ENCODE measurements at places on chromosomes 6 and 20. TPM values are rescaled to one million over a fixed set of nuclear protein-coding genes. Genes with fewer than 3 reads are reported as not detected.

Gene SALL4
- total RNA-seq, result not detected

Gene ECT2L
- not detected for total RNA-seq

Gene CAP2
- not detected for total RNA-seq

Gene CUL7
- total RNA-seq, result 18.6 TPM

- DNase-seq, result no peak
Measured at GRCh38 chr6:34731393-34732060, 25.8 kb upstream of the SNRPC start.

GRCh38 chr6:111846492-111847409, 26.5 kb downstream of the FYN start:
- DNase-seq, result no peak

DNA sequence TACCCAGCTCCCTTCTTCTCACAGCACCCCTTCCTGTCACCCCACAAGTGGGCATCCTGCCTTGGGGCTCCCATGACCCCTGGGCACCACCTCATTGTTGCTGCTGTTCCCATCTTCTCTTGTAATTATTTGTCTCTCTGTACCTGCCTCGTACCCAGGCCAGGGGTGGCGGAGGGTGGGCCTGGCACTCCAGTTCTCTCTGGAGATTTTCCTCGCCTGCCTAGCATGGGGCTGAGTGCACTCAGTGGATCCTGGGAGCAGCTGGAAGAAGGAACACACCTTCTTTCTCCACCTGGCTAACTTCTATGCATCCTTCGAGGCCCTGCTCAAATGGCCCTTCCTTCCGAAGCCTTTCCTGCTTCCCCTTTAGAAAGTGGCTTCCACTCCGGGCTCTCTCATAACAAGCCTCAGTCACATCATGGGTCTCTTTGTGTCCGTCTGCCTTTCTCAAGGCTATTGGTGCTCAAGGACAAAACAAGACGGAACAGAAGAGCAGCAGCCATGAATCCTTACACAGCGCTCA, 79.2 kb downstream of the SRC start:
- no peak for DNase-seq

GRCh38 chr6:115817161-115817560, 243.5 kb downstream of the FRK start:
- DNase-seq, result no peak

DNA sequence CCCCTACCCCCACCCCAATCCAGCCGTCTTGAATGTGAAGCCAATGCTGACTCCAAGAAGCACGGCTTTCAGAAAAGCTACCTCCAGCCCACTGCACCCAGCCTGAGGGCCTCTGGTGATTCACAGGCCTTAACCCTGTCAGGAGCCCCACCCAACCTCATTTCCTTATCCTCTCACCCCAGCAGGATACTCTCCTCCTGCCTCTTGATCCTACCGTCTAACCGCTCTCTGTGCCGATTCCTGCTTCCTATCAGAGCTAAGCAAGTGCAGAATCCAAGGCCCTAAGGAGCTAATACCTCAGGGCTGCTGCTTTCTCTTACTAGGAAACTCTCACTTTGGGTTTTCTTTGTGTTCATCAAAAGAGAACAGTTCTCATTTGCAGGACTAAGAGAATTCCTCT, 47.2 kb downstream of the TRERF1 start:
- DNase-seq, result no peak

GRCh38 chr6:78868116-78868515, 765 bp downstream of the IRAK1BP1 start:
- DNase-seq, result peak; percentile 38

DNA sequence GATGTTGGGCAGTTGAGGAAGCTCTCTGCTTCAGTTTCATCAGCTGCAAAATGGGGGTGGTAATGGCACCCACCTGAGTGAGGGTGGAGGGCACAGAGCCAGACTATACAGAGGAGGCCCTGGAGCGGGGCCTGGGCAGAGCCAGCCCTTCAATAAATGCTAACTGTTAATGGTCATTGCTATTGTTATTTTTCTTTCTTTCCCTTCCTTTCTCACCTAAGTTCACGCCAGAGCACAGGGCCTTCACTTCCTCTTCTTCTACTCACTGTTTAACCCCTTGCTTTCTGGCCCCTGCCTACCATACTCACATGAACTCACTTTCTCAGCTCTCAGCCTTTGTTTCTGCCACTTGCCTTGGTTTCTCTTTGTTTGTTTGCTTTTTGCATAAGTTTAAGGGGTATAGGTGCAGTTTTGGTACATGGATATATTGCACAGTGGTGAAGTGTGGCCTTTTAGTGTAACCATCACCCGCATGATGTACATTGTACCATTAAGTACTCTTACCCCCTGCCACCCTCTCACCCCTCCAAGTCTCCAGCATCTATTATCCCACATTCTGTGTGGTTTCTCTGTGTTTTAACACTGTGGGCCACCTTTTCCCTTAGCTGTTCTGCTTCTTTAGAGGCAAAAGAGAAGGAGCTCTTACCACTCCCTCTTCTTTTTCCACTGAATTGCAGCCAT, 7.5 kb upstream of the RREB1 start:
- DNase-seq, result peak; percentile 43

DNA sequence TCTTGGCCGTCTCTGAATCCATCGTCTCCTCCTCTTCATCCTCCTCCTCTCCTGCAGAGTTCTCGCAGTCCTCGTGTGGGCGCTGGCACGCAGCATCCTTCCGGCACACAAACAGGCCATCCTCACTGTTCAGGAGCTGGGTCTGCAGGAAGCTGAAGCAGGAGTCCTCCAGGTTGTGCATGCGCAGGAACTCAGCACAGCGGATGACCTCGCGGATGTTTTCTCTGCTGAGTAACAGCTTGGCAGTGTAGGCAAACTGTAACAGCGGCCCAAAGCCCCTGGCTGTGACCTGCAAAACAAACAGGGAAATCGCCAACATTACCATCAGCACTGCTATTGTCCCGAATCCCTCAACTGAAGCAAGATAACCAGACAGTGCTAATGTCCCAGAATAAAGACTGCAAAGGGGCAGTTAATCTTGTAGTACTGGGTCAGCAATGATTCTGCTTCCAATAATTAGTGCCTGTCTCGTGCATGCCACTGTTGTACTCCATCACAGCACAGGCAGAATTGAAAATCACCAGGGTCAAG, 57.4 kb downstream of the GJA10 start:
- no peak for DNase-seq

GRCh38 chr20:57211908-57212533, 54.4 kb downstream of the BMP7 start:
- no peak for DNase-seq

DNA sequence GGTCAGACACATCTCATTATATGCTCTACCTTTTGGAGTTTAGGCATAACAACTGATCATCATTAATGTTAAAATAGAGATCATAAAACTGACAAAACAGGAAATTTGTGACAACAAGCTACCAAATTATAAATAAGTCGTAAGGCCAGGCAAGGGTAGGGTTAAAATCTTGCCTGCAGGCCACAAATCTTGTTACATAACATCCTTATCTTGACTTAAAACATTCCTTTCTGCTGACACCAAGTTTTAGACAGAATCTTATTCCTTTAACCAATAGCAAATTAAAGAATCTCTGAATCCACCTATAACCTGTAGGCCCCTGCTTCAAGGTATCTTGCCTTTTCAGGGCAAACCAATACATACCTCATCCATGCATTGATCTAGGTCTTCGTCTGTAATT, 32.5 kb upstream of the NKAIN2 start:
- no peak for DNase-seq

- DNase-seq, result no peak
Measured at GRCh38 chr20:32357375-32357868, 709 bp upstream of the ASXL1 start.

DNA sequence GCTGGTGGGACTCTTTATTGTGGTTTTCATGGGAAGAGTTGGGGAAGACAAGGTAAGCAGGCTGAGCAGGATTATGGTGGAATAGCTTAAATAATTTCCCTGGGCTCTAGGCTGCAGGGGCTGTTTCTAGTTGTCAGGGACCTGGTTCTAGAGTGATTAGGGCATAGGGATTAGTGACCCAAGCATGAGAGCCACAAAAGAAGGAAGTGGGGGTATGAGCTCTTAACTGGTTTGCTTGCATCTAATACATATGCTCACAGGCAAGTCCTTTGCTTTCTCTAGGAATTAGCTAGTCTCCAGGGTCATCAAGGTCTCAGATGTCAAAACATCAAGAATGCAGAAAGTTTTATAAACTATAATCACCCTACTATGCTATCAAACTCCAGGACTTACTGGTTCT, 67.5 kb upstream of the NRN1 start:
- no peak for DNase-seq

- DNase-seq, result no peak
Measured at GRCh38 chr6:48611332-48611731, 500.3 kb upstream of the PTCHD4 start.

Measured in OCI-LY7 (cell line).